ENCODE measurements at places on chromosomes 2 and 18.

DNA sequence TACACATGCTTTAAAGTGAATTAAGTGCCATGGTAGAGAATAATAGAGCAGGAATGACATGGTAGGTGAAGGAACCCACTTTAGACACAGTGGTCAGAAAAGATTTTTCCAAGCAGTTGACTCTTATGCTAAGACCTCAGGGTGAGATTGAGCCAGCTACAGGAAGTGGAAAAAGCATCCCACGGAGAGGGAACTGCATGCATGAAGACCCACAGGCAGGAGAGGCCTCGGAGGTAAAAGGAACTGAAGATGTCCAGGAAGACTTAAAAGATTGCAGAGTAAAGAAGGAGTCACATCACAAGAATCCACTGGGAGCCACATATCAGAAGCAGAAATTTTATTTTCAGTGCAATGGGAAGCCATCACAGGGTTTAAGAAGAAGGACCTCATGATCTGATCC, 499.2 kb upstream of the FAM98A start:
- DNase-seq, result no peak

- DNase-seq, result no peak
These were observed 52.5 kb upstream of the SALL3 start for GRCh38 chr18:78927156-78927555.

DNA sequence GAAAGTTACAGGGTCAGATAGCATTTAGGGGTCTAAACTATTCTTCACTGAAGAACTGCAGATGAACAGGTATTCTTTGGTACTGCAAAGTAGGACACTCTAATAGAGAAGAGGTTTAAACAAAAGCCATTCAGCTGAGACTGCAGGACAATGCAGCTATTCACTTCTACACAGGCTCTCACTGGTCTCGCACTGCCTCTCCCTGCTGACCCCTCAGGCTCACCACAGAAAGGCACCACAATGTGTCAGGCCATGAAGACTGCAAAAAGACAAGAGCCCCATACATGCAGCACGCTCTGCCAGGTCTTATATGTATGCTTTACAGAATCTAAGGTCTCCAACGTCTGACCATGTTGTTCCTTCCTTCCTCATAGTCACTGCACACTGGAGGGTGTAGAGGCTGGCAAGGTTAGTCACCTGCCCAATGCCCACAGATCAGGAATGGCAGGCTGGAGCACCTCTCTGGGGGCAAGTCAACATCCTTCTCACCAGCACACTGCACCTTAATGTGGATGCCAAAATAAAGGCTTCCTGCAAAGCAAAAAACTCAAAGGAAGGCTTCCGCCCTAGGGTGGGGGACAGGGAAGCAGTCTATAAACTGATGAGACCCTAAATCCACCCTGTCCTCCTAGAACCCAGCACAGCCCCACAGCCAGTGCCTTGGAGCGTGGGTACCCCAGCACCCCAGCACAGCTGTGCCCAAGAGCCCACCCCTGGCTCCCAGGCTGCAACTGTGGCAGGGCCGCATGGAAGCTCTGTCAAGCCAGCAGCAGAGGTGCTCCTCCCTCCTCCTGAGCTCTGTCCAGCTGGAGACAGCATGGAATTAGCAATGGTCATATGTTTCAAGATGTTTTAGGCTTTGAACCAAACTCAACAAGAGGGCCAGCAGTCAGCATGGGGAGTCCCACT, 10.7 kb upstream of the RNU4ATAC start:
- no peak for DNase-seq

DNA sequence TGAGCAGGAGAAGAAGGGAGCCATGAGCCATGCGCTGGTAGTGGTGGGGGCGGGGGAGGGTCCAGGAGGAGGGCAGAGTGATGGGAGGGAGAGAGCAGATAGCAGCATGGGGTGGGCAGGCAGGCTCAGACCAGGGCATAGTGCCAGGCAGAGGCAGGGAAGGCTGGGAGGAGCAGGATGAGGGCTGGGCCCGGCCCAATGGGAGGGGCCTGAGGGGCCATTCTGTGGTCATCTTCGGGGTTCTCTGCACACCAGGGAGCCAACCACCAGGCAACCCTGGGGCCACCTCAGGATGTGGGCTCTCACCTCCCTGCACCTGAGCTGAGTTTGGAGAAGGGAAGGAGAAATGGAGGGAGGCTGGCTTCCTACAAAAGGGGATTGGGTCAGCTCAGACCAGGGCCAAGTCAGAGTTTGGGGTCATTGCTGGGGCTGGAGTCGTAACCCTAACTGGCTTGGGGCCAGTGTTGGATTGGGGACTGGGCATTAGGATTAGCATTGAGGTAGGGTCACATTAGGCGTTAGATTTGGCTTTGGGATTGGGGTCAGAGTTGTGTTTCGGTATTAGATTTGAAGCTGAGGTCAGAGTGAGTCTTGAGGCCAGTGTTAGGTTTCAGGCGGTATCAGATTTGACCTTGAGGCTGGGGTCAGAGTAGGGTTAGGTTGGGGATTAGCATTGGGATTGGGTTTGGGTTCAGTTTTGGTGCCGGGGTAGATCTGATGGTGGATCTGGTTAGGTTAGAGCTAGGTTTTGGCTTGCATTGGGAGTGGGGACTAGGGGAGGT, 11.2 kb downstream of the VIL1 start:
- DNase-seq, result no peak

DNA sequence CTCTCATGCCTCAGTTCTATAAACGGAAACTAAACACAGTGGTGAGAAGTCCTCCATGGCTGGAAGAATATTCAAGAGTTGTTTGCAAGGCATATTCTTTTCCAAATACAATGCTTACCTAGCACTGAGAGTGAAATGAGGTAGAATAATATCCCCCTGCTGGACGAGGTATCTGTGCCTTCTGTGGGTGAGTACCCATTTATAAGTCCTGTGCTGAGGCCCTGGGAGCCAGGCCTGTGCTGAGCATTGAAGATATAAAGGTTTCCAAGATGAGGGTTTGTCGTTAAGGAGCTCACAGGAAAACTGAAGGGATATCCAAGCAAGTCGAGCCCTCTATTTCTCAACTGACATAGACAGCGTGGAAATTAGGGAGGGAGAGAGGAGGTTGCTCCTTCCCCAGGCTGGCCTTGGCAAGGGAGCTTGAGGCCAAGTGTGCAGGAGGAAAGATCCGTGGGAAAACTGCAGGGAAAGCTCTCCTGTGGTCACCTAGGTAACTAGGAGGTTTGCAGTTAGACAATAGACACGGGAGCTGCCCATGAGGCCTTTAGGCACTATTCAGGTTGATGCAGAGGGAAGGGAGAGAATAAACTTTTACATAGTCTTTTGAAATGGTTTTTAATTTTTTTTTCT, 17.6 kb downstream of the PTPRM start:
- DNase-seq, result no peak

DNA sequence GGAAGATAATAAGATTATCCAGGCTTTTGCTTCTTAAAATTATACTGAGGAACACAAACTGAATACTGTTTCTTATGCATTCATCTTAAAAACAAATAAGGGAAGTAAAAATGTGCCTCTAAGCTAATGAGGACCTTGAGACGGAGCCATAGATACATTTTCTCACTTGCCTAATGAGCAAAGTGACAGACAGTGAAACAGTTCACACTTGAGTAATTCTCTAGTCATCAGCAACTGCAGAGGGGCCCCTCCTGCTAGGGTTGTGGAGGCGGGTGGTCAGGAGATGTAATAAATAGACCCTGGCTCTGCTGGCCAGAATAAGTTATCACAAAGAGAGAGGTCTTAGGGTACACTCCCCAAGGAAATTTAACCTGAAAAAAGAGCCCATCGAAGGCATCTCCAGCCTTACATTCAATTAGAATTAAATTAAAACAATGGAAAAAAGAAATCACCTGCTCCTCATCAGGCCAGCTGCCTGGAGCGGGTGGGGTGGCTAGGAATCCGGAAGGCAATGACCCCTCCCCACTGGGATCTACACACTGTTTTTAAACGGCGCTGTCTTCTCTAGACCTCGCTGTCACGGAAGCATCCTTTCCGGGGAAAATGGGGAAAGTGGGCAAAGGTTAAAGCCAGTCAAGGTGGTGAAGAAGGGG, 32.6 kb upstream of the INSIG2 start:
- DNase-seq, result no peak

GRCh38 chr2:12074126-12074844, 327.9 kb downstream of the LPIN1 start:
- DNase-seq, result no peak

GRCh38 chr2:237068005-237068576, 17.6 kb upstream of the COPS8 start:
- no peak for DNase-seq

GRCh38 chr2:216538538-216538937, 39.9 kb downstream of the RPL37A start:
- DNase-seq, result no peak

GRCh38 chr2:55811048-55811447, 112.5 kb downstream of the EFEMP1 start:
- no peak for DNase-seq

- DNase-seq, result no peak
These were observed 368.0 kb upstream of the MYT1L start for GRCh38 chr2:2699121-2699505.

DNA sequence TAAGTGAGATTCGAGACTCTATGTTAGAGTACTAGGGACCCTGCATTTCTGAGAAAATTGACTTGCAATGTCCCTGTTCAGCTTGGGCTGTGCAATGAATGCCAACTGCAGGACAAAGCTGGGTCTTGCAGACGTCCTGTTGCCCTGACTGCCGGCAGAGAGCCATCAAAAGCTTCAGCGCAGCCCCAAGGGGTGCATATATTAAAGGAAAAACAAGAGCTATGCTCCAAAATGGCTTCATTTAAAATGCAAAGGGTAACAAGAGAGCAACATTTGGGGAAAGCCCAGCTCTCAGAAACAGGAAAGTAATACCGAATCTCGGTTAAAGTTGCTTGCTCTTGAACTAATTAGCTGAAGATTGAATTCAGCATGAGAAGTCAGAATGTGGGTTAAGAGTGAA, 110.9 kb upstream of the PNPT1 start:
- no peak for DNase-seq

DNA sequence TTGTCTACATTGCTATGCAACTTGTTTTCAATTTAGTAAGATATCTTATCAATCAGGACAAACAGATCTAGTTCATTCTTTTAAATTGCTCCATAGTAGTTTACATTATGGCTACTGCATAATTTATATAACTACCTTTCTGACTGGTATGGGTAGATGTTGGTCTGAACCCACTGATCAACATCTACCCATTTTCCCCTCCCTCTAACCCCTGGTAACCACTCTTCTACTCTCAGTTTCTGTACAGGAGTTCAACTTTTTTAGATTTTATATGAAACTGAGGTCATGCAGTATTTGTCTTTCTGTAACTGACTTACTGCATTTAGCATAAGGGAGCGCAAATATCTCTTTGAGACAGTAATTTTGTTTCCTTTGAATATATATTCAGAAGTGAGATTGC, 73.2 kb downstream of the ITSN2 start:
- DNase-seq, result no peak

DNA sequence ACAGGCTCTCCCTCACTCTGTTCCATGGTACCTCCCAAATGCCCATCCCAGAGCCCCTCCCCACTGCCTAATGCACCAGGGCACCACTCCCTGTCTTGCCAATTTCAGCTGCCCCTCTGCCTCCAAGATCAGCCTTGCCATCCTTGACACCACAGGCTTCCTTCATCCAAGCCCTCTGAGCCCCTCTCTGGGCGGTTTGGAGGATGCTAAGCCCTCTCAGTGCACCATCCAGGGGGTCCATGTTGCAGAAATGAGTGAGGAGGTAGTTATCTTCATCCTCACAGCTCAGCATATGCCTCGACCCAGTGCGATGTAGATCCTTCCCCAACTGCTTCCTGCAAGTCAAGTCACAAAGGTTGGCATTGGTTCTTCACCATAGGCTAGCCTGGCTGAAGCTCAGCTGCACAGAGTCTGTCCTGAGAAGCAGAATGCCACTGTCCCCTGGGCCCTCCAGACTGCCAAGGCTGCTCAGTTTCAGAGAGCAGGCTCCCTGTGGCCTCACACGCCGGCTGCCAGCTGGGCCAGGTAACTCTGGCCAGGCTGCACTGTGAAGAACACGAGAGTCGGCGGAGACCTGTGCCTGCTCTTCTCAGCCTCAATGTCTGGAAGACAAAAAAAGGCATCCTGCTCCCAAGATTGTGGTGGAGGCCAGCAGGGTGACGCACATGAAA, 9.9 kb upstream of the MAP3K2 start:
- DNase-seq, result no peak

Data from activated T-cell treated with anti-CD3 and anti-CD28 coated beads for 4 hours (primary cell).